Fibroblast of lung (primary cell): ENCODE measurements at places on chromosomes 6 and 20. TPM values are rescaled to one million over a fixed set of nuclear protein-coding genes. Genes with fewer than 3 reads are reported as not detected.

DNA sequence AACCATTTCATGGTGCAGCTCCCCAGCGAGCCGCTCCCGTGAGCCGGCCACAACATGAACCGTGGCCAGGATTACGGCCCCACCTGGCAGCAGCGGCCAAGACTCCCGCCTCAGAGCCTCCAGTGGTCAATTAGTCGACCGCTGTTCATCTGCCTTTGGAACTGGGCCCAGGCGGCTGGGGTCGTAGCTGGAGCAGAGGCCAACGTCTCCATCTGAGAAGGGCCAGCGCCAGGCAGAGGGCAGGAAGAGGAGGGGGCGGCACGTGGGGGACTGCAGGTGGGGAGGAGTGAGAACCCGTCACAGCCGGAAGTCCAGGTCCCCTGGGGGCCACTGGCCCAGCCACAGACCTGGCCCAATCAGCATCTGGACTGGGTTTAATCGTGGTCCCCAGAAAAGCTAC is 184.3 kb downstream of the TAF4 start:
- no peak for DNase-seq

DNA sequence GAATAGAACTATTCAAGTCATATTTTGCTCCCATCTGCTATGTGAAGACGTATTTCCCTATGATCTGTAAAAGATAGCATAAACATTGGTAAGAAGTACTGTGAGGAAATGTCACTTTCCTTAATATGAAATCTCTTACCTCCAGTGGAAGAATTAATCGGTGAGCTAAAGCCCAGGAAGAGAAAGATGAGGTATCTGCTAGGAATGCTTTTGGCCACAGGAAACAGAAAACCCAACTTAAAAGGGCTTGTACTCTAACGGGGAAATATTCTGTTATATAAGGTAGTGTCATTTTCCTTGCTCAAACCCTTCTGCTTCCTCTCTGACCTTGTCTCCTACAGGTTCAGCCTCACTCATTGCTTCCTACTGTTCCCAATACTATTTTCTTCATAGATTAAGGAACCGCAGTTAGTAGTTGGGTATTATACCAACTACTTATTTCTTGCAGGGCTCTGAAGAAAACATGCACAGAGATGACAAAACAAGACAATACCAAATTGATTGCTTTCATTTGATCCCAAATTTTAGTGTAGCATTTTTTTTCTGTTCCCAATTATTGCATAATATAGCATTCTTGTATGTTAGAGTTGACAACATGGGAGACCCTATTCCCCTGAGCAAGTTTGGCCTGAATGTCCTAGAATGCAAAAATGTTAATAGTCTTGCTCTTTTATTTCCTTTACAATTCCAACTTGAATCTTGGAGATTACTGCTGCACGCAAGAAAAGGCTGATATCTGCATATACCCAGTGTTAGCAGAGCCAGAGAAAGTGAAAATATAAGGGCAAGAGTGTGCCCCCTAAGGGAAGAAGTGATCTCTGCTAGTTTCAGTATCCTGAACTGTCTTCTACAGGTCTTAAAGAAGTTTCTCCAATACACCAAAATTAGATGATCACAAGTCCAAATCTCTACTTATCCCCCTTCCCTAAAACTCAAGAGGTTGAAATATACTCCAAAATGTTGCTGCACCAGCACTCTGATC is 65.3 kb downstream of the AFG1L start:
- no peak for DNase-seq

DNA sequence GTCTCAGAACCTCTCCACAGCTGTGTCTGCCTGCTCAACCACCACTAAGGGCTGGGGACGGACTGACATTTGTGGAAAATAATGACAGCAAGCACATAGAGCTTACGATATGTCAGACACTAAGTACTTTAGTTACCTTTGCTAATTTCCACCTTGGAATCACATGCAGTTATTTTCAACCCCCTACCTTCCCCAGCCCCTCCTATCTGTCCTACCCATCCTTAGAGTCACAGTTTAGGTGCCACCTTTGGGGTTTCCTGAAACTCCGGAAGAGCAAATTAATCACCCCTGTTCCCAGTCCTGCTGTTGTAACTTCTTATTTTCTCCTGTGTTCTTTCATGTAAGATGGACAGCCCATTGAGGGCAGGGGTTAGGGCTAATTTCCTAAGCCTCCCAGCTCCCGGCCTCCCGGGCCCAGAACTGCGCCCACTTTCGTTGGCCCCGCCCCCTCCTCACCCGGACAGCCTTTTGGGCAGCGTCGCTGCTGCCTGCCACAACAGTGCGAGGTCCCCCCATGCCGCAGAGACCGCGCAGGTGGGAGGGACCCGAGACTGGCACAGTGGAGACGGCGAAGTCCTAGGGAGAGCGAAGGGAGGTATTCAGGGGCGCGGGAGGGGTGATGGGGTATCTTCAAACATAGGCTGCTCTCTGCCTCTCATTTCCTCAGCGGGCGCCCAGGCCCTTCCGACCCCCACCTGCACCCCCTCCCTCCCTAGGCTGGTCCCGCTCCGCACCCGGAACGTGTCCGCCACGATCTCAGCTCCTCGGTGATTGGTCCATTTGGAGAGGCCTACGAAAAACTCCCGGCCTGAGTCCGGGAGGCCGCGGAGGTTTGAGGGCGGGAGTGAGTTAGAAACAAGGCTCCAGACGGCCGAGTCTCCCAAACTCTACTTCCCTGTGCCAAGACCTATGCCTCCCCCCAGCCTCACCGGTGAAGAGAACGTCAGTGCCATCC is 1.1 kb downstream of the DDAH2 start:
- no peak for DNase-seq

- DNase-seq, result no peak
These were observed 149.7 kb downstream of the LAMA2 start for GRCh38 chr6:129032602-129033001.

The HTR1B gene
- total RNA-seq, result 0.17 TPM in 1 of 2 replicates, not detected in the other

The ZNF76 gene
- 9.8 and 19.5 TPM in 2 replicates for total RNA-seq

DNA sequence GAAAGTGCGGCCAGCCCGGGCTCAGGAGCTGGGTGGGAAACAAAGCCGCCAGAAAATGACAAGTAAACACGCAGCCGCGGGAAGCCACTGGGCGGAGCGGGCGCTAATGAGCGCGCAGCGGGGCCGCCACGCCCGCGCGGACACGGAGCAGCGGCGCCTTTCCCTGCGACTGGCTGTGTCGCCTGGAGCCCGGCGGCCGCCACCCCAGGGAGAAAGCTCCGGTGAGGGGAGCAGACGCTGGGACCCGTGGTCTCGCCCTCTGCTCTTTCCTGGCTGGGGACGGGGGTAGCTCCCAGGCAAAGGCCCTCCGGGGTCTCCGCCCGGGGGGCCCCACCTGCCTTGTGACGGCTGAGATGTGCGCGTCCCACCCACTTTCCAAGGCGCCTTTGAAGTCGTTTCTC is 54.9 kb downstream of the PRR18 start:
- DNase-seq, result no peak

GRCh38 chr6:30847421-30847970 is 36.8 kb upstream of the DDR1 start:
- no peak for DNase-seq

DNA sequence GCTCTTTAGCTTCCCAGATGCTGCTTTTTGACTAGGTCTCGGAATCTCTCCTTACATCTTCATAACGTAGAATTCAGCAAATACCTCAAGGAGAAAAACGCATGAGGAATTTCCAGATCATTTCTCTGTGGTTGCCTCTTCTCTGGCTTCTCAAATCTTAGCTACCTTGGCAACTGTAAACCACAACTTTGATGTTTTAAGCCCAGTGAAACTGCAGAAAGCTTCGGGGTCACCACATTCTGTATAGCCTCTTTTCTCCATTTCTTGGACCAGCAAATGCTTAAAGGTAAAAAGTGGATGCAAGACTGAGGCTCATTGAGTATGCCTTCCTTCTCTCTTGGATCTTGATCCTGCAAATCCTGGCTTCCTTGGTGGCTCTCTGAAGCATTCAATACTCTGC is 125.5 kb upstream of the FBXL4 start:
- no peak for DNase-seq

DNA sequence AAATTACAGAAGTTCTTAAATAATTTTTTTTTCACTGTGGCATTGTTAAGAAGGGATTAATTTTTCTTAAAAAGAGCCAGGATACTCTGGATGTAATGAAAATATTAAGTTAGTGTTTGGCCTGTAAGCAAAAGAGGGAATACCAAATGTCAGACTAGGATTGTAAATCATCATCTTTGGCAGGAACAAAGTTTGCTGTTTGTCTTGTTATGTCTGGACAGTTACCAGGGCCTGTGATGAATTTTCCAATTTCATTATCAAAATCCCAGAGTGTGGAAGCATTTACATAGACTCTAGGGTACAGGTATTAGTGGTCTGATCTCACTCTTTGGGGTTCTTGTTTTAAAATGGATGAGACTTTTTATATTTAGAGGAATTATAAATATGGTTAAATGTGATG is 26.1 kb downstream of the CEP57L1 start:
- DNase-seq, result peak; percentile 31

DNA sequence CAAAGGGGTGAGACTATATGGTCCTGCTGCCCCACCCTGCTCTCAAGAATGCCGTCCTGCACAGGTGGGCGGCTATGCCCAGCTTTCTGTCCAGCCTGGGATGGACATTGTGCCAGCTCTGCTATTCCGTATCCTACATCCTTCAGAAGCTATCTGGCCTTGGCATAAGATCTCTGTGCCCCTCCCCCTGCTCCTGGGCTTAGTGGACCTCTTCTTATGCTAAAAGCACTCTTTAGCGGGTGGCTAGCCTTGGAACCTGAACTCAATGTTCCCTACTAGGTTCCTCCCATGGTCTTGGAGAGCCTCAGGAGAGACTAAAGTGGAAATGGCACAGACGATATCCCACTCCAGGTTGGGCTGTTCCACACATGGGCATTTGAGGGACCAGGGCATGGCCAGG is 22.5 kb downstream of the SCUBE3 start:
- DNase-seq, result no peak

The TCP1 gene
- 200 and 231 TPM in 2 replicates for total RNA-seq

The TMEM74B gene
- total RNA-seq, result not detected in 2 replicates

- DNase-seq, result no peak
These were observed 20.1 kb downstream of the HECA start for GRCh38 chr6:139154881-139155547.

DNA sequence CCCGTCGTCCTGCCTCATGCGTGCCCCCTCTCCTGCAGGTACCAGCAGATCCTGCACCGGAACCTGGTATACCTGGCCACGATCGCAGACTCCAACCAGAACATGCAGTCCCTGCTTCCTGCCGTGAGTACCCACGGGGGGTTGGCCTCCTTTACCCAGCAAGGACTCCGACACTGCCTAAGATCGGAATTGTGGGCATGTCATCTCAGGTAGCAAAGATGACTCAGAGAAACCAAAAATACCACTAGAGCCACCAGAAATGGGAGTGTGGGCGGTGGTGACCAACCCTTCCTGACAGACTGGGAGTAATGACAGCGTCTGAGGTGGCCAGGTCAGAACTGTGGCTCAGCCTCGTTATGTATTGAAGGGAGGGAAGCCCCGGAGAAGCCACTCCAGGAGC is 16.3 kb downstream of the SS18L1 start:
- DNase-seq, result no peak

- DNase-seq, result no peak
These were observed 155.5 kb downstream of the LRFN2 start for GRCh38 chr6:40431706-40432105.

DNA sequence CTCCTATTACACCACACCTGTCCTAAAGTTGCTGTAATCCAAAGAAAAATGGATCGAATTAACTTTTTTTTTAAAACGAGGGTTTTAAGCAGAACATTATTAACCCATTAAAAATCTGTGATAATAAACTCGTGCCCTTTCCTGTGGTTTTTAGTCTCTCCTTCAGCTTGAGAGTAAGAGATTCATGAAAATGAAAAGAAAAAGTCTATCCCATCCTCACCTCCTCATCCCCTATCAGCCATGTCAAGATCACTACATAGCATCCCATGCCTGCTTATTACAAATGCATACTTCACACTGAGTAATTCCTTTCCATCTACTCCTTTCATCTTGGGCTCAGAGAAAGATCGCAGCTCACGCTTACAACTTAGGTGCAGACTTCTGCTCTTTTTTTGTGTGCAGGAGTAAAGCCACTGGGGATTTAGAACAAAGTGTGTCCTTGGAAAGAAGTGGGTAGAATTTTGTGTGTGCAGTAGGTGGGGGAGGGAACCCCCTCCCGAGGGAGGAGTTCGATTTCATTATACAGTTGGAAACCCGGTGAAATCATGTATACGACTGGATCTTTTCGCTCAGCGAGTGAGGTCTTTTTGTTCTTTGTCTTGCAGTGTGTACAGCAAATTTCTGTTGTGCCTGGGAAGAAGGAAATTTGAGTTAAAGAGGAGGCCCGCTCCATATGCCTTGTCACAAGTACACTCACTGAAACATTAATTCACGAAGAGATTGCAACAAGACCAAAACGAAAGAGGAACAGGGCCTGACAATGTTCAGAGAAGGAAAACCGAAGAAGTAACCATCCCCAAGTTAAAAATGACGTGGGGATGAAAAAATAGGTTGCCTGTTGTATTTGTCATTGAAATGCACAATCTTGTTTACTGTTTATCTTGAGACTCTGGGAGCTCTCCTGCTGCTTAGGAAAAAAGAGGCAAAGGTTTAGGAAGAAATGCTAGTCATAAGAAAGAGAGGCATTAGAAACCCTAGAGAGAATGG is 146.5 kb upstream of the ZNF217 start:
- peak; percentile 54 for DNase-seq

DNA sequence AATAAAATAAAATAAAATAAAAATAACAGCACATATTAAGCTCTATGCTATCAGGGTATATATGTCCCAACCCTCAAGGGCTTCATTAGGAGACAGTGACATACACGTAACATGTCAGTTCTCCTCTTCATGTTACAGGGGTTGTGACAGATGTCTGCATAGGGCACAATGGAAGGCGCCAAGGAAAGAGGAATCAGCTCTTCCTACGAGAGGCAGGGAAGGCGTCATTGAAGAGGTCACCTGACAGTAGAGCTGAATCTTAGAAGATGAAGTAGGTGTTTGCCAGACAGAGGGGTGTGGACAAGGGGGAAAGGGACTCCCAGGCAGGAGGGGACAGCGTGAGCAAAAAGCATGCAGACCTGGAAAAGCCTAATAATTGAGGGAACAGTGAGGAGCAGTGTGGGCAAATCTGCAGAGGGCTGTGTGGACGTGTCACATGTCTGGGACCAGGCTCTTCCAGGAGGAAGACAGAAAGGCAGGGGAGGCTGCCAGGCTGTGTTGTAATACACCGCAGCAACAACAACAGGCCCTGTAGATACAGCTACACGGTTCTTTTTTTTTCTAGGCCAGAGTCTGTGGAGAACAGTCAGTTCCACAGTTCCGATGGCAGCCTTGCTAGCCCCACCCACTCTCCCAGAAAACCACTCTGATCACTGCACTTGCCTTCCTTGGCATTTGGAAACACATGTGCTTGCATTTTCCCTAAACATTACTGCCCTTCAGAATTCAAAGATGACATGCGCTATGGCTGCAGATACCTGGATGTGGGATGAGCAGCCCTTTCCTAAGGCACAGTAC is 2.5 kb upstream of the FKBP5 start:
- peak; percentile 42 for DNase-seq

The SLC17A2 gene
- total RNA-seq, result under 0.01 TPM in 1 of 2 replicates, not detected in the other

The FERMT1 gene
- total RNA-seq, result 3.3 and 6.8 TPM in 2 replicates

GRCh38 chr6:129491436-129491835 is 218.5 kb downstream of the ARHGAP18 start:
- peak; percentile 78 for DNase-seq

The KIAA1755 gene
- total RNA-seq, result 2.8 and 3.1 TPM in 2 replicates

The ABT1 gene
- total RNA-seq, result 13.1 and 13.4 TPM in 2 replicates

The WFDC5 gene
- not detected in 2 replicates for total RNA-seq
